ENCODE measurements at places on chromosomes 1 and 21. TPM values are rescaled to one million over a fixed set of nuclear protein-coding genes. Genes with fewer than 3 reads are reported as not detected.

Gene FOXD3
- not detected for total RNA-seq

Gene FMO5
- 0.12 TPM for total RNA-seq

Gene KCNK1
- 1.2 TPM for total RNA-seq

Gene PLA2G4A
- total RNA-seq: not detected

Gene IGSF21
- total RNA-seq: not detected

Gene HSPG2
- total RNA-seq: 4.0 TPM

Gene FHAD1
- total RNA-seq: not detected

Data from T-helper 1 cell treated with Interleukin-12 subunit alpha and Interleukin-12 subunit beta and Interleukin-4 antibody, amounts not matched to agents 30 ng/mL and 1 ng/mL, for 36 hours (primary cell).